ENCODE measurements at places on chromosomes 2 and 18. TPM values are rescaled to one million over a fixed set of nuclear protein-coding genes. Genes with fewer than 3 reads are reported as not detected.

DNA sequence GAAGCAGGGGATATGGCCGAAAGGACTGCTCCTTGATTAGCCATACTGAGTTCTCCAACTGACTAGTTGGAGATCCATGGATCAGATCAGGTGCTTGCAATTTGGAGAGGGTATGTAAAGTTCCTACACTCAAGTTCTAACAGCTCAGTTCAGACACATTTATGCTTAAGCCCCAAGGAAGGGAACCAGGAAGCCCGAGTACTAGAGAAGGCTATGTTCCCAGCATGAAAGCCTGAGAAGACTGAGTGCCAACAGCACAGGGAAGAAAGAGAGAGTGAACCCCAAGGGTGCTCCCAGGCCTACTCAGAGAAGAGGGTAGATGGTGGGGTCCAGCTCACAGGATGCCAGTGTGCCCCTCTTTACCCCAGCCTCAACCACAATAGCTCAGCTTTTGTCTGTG lies 16.1 kb upstream of the SPTBN1 start:
- no peaks in the 10 kb centered on the region for H3K4me1 ChIP-seq
- H3K4me3 ChIP-seq = no peak overlapping the region
- no peaks in the 10 kb centered on the region for H3K36me3 ChIP-seq
- no peak overlapping the region for H3K27ac ChIP-seq
- DNase-seq = no peak
- H3K27me3 ChIP-seq = no peaks in the 10 kb centered on the region

The FAM110C gene
- polyA plus RNA-seq = not detected

The ITGB1BP1 gene
- 56.6 TPM for polyA plus RNA-seq

- H3K36me3 ChIP-seq = no peaks in the 10 kb centered on the region
- DNase-seq = no peak
- no peaks in the 10 kb centered on the region for H3K4me1 ChIP-seq
- H3K27me3 ChIP-seq = no peaks in the 10 kb centered on the region
These were observed 475.0 kb downstream of the RNF144A start for GRCh38 chr2:7392076-7392787.

DNA sequence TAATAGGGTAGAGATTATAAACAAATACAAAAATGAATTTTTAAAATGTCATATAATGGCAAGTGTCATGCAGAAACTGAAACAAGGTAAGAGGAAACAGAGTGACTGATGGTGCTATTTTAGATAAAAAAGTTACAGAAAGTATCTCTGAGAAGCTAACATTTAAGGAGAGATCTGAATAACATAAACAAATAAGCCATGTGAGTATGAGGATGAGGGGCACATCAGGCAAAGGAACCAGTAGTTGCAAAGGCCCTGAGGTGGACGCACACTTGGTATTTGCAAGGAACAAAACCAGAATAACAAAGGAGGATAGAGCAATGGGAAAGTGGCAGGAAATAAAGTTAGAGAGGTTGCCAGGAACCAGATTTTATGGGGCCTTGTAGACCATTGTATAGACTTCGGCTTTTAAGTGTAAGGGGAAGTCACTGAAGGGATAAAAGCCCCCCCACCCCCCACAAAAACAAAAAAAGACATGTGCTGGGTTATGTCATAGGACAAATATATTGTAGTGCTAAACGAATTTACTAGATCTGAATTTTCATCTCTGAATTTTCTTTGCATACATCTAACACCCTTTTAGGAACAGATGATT lies 159.2 kb downstream of the DTNB start:
- no peaks in the 10 kb centered on the region for H3K27me3 ChIP-seq
- H3K4me3 ChIP-seq = no peak overlapping the region
- H3K27ac ChIP-seq = no peak overlapping the region
